Naive thymus-derived CD8-positive, alpha-beta T cell (primary cell): ENCODE measurements at places on chromosomes 1 and 21.
A peak's percentile ranks its signal among the peaks of the same experiment; 100 is the strongest.

- no peak for DNase-seq
These were observed 24.8 kb upstream of the GBP6 start for GRCh38 chr1:89339039-89339438.

- DNase-seq = no peak
These were observed 96.7 kb upstream of the KLHDC7A start for GRCh38 chr1:18384059-18384458.

DNA sequence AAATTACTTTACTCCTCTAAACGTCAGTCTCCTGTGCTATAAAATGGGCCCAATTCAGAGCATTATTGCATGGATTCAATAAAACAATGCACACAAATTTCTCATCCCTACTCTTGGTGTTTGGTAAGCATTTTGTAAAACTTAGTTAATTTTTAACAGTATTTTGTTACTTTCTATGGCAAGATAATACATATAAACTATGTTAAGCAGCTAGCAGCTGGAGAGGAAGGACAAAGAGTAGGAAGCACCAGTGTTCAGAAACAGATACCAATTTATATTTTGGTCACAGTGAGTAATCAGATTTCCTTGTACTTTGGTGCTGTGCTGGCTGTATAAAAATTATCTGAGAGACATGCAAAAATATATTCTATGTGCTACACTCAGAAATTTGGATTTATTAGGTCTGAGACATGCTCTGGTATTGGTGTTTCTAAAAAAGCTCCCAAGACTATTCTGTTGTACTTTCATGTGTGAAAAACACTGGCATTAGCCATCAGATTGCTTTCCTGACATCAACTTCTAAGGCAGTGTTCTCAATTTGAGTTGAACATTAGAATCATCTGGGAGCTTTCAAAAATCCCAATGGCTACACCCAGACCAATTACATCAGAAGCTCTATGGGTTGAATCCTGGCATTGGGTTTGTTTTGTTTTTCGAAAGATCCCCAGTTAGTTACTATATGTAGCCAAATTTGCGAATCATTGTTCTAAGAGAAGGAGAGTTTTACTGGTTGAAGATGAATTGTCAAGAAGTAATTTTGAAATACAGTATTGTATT, 100.3 kb upstream of the C1orf87 start:
- DNase-seq = no peak

DNA sequence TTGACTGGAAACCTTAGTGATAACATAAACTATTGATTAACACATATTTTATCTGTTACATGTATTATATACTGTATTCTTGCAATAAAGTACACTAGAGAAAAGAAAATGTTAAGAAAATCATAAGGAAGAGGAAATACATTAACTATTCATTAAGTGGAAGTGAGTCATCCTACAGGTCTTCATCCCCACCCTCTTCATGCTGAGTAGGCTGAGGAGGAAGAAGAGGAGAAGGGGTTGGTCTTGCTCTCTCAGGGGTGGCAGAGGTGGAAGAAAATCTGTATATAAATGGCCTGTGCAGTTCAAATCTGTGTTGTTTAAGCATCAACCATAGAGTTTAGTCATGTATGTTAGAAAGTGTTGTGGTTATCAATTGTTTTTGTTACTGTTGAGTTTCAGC, 66.1 kb upstream of the CHODL start:
- DNase-seq = no peak

GRCh38 chr1:223486932-223487886, 94.0 kb downstream of the CCDC185 start:
- DNase-seq = no peak

GRCh38 chr21:42632336-42632751, 21.1 kb upstream of the PDE9A start:
- no peak for DNase-seq

GRCh38 chr1:70220517-70221237, 503 bp upstream of the SRSF11 start:
- no peak for DNase-seq

- no peak for DNase-seq
These were observed 25.3 kb downstream of the FMO2 start for GRCh38 chr1:171210355-171210754.

- DNase-seq = peak; percentile 44
These were observed at the start of gene HPDL for GRCh38 chr1:45326627-45327623. Gene HPDL, plus strand, starts transcription at chr1:45326895. Its CDS starts 254 bp downstream, at chr1:45327149.

- DNase-seq = no peak
These were observed 202.1 kb downstream of the KAZN start for GRCh38 chr1:14800500-14801076.

DNA sequence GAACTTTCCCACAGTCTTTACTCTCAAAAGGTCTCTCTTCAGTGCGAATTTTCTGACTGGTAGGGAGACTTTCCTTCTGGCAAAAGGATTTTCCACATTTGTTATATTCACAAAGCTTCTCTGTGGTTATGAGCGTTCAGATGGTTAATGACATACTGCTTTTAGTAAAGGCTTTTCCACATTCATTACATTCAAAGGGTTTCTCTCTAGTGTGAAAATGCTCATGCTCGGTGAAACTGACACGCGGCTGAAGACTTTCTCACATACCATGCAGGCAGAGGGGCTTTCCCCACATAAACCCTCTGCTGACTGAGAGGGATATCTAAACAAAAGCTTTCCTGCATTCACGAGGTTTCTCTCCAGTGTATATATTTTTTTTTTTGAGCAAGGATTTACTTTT, 9.9 kb upstream of the KLF18 start:
- DNase-seq = no peak

- DNase-seq = no peak
These were observed 1114.2 kb downstream of the PLA2G4A start for GRCh38 chr1:187942986-187943385.

GRCh38 chr1:150973836-150974579, 627 bp downstream of the CERS2 start:
- peak; percentile 35 for DNase-seq

GRCh38 chr1:204464701-204465100, 29.9 kb downstream of the PIK3C2B start:
- no peak for DNase-seq

- no peak for DNase-seq
These were observed 113.7 kb upstream of the DPYD start for GRCh38 chr1:98034505-98034904.
